ENCODE measurements at places on chromosomes 4 and X. TPM values are rescaled to one million over a fixed set of nuclear protein-coding genes. Genes with fewer than 3 reads are reported as not detected.
A peak's percentile ranks its signal among the peaks of the same experiment; 100 is the strongest.

GRCh38 chr4:128564081-128564630 is 245.3 kb upstream of the JADE1 start:
- no peak for DNase-seq

DNA sequence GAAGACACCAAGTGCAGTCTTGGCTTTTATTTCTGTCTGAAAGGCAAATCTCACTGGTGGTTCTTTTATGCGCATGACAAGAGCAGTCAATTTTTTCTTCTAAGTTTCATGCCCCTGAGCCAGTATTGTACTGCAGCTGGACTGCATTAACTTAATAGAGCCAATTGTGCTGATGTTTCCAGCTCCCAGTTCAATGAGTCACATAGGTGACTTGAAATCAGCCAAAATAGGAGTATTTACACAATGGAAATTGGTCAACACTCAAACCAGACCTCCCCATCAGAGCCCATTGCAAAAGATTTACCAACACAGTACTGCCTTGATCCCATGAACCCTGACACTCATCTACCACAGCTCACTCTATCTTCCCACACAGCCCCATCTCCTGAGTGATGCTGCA is 100.3 kb upstream of the GUCY1A1 start:
- no peak for DNase-seq

GRCh38 chr4:6965329-6965728 is 55.7 kb downstream of the TBC1D14 start:
- no peak for DNase-seq

- no peak for DNase-seq
These were observed 173.8 kb upstream of the DCAF12L2 start for GRCh38 chrX:126339928-126340327.

DNA sequence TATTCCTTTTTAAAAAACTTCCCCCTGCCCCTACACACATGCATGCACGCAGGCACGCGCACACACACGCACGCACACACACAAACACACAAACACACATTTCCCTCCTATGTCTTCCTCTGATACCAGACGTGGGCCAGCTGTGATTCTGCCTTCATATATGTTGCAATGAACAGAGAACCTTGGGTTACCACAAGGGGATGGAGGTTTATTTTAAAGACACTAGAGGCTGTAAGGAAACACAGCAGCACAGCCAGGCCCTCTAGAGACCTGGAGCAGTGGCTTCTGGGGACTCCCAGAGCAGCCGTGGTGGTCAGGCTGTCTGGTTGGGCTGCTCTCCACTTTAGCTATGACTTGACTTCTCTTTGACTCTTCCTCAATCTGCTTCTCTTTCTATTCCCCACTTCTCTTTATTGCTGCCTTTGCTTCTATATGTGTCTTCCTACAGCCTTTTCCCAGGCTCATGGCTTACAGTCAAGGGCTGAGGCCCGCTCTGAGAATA is 3.2 kb upstream of the TLR10 start:
- DNase-seq, result peak; percentile 33

The MTTP gene
- total RNA-seq, result 0.79 TPM

DNA sequence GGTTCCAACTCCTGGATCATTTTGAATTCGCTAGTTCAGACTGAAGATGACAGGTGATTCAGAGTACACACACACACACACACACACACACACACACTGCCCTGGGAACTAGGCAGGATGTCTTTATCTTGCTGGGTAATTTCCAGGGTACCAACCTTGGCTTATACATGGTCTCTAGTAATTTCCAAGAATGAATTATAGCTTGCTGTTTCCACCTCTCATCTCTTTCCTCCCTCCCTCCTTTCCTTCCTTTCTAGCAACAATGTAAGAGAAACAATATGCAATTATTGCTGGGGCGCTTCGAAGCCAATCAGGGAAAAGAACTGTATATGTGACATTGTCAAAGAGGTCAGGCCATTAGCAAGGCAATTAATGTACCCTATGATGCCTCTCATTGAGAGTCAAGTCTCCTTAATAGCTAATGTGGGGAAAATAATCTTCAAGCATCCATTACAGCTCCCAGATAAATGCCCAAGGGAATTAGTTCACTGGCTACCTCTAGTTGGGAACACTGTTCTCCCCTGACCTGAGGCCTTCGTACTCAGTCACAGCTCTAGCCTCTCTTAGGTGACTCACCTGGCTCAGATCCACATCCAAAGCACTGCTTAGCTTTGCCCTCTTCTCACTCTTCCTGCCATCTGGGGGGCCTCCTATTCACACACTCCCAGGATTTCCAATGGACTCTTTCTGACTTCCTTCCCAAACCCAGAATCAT is 311.5 kb downstream of the PPP1R2C start:
- DNase-seq, result no peak

The SLC10A6 gene
- 0.43 TPM for total RNA-seq
